Caki2 (cell line): ENCODE measurements at places on chromosomes 5 and 9. TPM values are rescaled to one million over a fixed set of nuclear protein-coding genes. Genes with fewer than 3 reads are reported as not detected.

The ADAMTS12 gene
- total RNA-seq: not detected in 2 replicates

- no peak for DNase-seq
Observed at GRCh38 chr9:109383356-109383755, 62.5 kb upstream of the EPB41L4B start.

GRCh38 chr5:120614531-120615180 is 150.6 kb downstream of the PRR16 start:
- no peak for DNase-seq

GRCh38 chr5:72622170-72622760 is 115.1 kb upstream of the ZNF366 start:
- DNase-seq: no peak

DNA sequence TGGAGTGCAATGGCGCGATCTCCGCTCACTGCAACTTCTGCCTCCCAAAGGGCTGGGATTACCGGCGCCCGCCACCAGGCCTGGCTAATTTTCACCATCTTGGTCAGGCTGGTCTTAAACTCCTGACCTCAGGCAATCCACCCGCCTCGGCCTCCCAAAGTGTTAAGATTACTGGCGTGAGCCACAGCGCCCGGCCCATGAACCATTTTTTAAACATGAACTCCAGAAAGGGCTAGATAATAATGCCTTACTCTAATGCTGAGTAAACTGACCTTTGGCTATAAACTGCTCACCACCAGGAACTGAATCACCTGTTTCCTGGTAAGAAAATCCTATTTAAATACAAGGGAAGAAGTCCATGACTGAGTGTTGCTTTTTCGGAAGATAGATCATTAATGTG is 23.2 kb upstream of the DAB2 start:
- DNase-seq: no peak

DNA sequence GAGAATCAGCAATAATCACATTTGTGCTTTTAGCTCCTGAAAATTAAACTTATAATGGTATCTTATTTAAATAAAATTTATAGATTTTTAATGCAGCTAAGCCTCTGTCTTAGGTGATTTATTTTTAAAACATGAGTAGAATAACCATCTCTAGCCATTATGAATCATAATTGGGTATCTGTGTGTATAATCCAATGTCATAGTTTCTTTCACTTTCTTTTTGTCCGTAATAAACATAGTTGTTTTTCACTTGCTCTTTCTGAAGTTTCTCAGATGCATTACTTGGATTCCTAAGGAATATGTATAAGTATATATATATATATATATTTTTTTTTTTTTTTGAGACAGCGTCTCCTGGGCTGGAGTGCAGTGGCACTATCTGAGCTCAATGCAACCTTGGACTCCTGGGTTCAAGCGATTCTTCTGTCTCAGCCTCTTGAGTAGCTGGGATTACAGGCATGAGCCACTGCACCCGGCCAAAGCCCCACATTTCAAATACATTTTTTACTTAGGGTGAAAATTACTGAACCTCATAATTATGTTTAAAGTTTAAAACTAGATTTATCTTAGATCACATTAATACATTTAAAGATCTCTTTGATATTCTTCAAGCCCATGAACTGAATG is 377.1 kb downstream of the PRDM9 start:
- no peak for DNase-seq

GRCh38 chr5:147930769-147931168 is 24.4 kb upstream of the C5orf46 start:
- no peak for DNase-seq

GRCh38 chr5:156826150-156826549 is 23.9 kb upstream of the PPP1R2B start:
- no peak for DNase-seq

The PCDHA1 gene
- total RNA-seq: not detected in 2 replicates

The IL33 gene
- total RNA-seq: not detected in 2 replicates

The NMUR2 gene
- 6.4 TPM in 1 of 2 replicates, not detected in the other for total RNA-seq

The PCDHGA8 gene
- not detected in 2 replicates for total RNA-seq

DNA sequence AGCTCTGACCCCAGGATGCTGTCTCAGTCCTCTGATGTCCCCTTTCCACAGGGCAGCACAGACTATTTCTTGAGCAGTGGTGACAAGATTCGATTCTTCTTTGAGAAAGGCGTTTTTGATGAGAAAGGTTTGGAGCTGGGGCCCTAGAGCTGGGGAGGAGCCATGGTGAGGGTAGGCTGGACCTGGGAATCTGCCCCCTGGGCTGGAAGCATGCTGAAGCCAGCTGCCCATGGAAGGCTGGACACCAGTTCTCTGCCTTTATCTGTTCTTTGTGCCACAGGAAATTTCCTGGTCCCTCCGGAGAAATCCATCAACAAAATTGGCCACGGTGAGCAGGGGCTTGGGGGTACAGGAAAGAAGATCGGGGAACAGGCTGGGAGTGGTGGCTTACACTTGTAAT is 12.9 kb downstream of the PHYHD1 start:
- DNase-seq: no peak

The PIP5KL1 gene
- total RNA-seq: 6.2 and 9.2 TPM in 2 replicates

GRCh38 chr9:116142706-116143492 is 10.7 kb upstream of the PAPPA start:
- no peak for DNase-seq

DNA sequence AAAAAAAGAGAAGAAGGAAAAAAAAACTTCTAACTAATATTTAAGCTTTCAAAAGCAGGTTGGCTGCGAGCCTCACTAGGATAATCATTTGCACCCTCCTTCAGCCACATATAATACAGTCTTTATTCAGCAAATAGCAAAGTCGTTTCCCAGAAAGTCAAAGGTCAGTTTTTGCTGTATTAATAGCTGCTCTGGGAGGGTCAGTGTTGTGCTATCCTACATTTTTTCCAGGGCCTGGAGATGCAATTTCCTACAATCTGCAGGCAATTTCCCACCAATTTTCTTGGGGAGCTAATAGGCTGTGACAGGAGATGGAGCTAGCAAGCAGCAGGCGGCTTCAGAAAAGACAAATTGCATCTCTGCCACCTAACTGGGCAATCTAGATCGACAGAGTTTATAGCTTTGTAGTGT is 136.8 kb downstream of the TLE1 start:
- DNase-seq: no peak

DNA sequence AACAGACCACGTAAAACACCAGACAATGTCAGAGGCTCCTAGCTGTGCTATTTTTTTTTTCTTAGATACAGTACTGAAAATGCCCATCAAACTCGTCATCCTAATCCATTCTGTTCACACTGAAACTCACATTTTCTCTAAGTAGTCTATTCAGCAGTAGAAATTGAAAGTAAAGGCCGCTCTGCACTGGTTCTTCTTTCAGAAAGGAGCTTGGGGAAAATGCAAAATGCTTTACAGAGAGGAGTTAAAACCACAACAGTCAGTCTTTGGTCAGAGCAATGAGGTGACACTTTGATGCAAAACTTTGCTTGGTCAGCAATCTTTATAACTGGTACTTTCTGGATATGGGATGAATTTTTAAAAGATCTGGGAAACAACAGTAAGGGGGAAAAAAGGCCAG is 43.8 kb upstream of the SUSD1 start:
- no peak for DNase-seq

- DNase-seq: no peak
Observed at GRCh38 chr9:129270205-129270604, 92.1 kb upstream of the IER5L start.

- DNase-seq: no peak
Observed at GRCh38 chr9:85742597-85742936, 813 bp upstream of the AGTPBP1 start.

DNA sequence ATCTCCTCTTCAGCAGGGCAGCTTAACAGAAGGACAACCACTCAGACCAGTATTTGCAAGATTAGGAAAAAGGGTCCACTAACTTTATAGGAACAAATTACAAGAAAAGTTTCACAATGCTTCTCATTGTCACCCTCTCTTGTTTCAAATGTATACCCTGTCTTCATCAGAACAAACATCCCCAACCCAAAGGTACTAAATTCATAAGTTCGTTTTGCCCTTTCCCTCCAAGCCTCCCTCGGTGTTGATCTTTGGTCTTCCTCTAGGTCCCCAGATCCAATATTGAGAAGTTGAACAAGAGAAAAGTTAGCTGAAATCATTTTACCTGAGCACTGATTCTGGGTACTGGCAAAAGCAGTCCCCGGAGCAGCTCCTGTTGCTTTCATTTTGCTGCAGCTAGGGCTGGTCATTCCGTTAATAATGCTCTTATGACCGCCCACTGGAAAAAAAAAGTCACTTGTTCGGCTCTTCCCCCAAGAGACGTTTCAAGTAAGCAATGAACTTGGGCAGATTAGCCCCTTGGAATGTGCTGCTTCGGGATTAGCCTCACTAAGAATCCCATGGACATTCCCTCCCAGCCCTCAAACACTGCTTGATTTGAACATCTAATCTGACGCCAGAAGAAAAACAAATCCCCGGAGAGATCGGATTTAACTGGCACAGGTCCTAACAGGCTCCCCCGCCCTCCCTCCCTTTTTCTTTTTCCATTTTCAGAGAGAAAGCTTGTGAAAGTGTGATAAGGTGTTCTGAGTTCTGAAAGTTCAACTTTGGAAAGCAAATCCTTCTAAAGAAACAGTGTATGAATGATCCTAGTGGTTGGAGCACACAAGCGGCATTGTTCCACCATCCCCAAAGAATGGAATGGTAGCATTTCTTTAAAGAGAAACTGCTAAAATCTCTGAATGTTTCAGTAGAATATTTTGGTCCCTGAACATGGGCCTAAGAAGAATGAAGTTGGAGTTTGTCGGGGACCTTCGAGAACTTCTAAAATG is 252.5 kb downstream of the TRPM3 start:
- DNase-seq: no peak

- no peak for DNase-seq
Observed at GRCh38 chr9:35659340-35659739, 1.2 kb downstream of the CCDC107 start.

DNA sequence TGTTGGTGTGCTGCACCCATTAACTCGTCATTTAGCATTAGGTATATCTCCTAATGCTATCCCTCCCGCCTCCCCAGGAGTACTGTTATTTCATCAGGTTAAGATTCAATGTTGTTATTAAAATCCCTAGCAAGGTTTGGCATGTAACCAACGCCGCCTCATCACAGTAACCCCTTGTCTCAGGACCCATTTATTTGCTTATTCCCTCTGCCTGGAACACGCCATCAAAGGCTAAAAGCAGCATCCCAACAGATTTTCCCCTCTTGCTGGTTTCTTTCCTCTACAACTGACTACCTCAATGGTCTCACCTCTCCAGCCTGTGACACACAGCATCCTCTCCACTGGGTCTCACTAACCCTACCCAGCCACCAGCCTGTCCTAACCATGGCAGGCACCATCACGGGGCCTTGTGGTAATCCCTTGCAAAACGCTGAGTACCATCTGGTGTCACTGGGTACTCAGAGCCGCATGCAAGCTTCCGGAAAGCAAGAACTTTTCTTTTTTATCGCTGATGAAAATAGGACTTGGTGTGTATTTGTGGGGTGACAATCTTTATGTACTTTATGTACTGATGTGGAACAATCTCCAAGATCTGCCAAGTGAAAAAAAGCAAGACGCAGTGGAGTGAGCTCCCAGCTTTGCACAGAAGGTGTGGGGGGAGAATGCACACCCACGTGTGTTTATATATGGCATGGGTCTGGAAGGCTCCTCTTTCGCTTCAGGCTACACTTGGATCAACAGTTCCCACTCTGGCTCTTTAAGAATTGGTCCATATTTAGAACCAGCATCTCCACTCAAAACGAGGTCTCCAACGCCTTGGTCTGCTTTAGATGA is 6.1 kb downstream of the RPS14 start:
- no peak for DNase-seq

The SLCO4C1 gene
- 4.1 and 4.4 TPM in 2 replicates for total RNA-seq

The PCDHB2 gene
- total RNA-seq: not detected in 2 replicates

The PCDHB1 gene
- not detected in 2 replicates for total RNA-seq

The SPINK7 gene
- not detected in 2 replicates for total RNA-seq

- DNase-seq: no peak
Observed at GRCh38 chr5:173648308-173648866, 31.9 kb upstream of the BOD1 start.

- DNase-seq: no peak
Observed at GRCh38 chr5:127229185-127229889, 61.3 kb upstream of the MEGF10 start.

The CTSV gene
- total RNA-seq: 0.27 and 3.0 TPM in 2 replicates

DNA sequence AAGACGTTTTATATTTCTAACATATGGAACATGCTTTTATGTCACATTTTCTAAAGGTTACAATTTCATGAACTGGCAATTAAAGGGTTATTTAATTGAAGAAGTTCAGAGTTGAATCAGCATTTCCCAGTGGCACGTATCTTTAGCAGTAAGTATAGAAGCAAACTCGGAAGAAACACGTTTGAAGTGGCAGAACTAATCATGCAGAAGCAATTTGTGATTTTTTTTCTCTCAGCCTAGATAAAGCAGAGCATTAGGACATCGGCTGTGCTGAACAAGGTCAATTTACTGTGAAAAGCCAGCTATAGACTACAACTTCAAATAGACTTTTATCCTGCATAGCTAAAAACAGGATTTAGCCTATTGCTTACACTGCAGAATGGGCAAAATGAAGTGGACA is 104.7 kb downstream of the ISL1 start:
- no peak for DNase-seq
